ENCODE measurements at places on chromosomes 16 and 17.

DNA sequence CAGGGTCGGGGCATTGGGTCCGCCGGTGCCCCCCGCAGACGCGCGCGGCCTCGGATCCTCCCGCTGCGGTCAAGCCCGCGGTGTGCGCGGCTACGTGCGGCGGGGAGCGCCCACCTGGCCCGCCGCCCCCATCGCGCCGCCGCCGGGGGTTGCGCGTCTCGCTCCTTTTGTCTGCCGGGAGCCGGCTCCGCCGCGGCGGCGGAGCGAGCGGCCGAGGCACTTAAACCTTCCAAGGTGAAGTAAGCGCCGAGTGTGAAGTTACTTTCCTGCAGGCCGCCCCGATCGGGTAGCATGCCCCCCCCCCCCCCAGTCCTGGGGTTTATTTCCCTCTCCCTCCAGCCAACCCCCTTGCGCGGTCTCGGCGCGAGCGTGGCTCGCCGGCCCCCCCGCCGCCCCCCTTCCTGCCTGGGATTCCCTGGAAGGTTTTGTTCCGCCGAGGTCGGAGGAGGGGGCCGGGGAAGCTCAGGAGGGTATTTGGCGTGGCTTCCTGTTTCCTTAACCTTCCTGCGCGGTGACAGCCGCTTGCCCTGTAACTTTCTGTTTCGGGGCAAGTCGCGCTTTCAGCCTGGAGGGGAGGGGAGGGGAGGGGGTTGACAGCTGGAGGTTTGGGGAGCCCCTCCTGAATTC is 56.6 kb upstream of the GSE1 start:
- no peak for DNase-seq

GRCh38 chr16:9311303-9311954 is 220.0 kb downstream of the HAPSTR1 start:
- DNase-seq = no peak

GRCh38 chr17:49715717-49716279 is 8.0 kb upstream of the SLC35B1 start:
- no peak for DNase-seq

- DNase-seq = no peak
Observed at GRCh38 chr16:19242186-19242585, 43.3 kb upstream of the CLEC19A start.

DNA sequence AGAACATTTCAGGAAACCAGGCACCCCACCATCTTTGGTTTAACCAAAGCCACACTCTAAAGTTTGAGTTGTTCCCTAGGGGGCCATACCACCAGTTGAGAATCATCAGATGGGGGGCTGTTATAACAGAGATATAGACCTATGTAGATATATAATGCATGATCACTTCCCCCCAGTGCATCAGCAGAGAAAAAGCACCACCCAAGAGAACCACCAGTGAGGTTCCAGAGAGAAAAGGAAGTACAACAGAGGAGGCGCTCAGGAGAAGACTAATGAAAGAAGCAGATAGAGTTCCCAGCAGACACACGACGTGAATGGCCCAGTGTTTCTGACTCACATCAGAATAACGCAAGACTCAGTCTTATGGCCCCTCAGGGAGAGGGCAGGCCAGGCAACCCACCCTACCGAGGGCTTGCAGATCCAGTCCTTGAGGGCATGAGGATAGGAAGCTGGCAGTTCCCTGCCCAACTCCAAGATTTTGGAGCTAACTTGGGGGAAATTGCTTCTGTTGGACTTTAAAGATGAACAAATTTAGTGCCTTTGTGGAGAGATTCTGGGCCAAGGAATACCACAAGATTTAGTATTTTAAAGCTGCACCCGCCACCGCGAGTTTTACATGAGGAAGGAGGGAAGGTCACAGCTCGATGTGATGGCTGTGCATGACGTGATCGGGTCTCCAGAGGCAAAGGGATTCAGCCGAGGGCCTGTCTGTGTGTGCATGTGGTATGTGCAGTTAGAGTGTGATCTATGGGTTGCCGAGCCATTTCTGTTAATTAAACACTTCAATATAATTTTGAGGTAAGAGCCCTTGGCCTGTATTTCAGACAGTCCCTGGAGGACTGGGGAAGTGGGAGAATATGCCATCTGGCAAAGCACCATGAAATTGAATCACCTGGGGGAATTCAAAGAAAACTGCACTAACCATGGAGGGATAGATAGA is 53.1 kb downstream of the AIPL1 start:
- DNase-seq = no peak

DNA sequence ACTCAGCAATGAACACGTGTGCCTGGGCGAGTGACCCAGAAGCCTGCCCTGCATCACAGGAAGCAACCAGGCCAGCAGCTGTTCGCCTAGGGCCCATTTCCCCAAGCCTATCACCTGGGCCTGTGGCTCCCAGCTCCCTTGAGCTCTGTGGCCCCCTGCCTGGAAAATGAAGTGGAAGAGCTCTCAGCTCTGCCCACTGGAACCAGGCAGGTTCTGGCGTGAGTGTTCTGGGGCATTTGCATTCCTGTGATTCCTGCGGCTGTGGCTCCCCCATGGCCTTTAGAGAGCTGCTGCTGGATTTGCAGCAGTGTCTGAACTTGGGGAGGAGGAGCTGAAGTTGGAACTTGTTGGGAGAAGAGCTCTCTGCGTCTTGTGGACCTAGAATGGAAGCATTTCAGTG is 22.8 kb downstream of the PGS1 start:
- no peak for DNase-seq

GRCh38 chr16:67782567-67783352 is 23.6 kb downstream of the RANBP10 start:
- no peak for DNase-seq

GRCh38 chr16:12793120-12793864 is 10.4 kb downstream of the CPPED1 start:
- DNase-seq = no peak

- DNase-seq = no peak
Observed at GRCh38 chr16:66692341-66692740, 4.2 kb downstream of the CMTM4 start.

GRCh38 chr17:57566721-57567120 is 178.4 kb downstream of the CCDC182 start:
- DNase-seq = no peak

DNA sequence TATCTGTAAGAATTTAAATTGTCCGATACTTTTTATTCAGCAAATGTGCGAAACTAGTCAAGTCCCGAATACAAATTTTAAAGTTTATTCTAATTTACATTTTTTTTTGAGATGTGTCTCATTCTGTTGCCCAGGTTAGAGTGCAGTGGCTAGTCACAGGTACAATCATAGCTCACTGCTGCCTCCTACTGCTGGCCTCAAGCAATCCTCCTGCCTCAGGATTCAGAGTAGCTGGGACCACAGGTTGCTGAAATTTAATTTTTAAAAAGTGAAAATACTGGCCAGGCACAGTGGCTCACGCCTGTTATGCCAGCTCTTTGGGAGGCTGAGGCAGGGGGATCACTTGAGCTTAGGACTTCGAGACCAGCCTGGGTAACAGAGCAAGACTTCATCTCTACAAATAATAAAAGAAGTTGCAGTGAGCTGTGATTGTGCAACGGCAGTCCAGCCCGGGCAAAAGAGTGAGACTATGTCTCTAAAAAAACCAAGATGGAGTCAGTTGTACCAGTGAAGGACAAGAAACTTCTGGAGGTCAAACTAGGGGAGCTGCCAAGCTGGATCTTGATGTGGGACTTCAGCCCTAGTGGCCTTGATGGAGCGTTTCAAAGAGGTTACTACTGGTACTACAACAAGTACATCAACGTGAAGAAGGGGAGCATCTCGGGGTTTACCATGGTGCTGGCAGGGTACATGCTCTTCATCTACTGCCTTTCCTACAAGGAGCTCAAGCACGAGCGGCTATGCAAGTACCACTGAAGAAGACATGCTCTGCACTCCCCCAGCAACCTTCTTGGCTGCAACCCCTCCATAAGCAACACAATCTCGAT is 5.6 kb downstream of the POLG2 start:
- DNase-seq = no peak

DNA sequence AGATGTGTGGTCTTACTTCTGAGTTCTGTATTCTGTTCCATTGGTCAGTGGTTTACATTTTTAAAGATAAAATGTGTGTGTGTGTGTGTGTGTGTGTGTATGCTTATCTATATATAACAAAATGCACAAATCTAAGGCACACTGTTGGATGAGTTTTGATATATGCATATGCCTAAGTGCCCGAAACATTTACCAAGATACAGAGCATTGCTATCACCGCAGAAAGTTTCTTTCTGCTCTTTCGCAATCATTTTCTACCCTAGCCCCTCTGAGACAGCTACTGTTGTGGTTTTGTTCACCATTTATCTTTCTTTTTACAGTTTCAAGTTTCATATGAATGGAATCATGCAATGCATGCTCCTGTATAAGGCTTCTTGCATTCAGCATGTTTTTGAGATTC is 97.0 kb downstream of the MRTFB start:
- no peak for DNase-seq

DNA sequence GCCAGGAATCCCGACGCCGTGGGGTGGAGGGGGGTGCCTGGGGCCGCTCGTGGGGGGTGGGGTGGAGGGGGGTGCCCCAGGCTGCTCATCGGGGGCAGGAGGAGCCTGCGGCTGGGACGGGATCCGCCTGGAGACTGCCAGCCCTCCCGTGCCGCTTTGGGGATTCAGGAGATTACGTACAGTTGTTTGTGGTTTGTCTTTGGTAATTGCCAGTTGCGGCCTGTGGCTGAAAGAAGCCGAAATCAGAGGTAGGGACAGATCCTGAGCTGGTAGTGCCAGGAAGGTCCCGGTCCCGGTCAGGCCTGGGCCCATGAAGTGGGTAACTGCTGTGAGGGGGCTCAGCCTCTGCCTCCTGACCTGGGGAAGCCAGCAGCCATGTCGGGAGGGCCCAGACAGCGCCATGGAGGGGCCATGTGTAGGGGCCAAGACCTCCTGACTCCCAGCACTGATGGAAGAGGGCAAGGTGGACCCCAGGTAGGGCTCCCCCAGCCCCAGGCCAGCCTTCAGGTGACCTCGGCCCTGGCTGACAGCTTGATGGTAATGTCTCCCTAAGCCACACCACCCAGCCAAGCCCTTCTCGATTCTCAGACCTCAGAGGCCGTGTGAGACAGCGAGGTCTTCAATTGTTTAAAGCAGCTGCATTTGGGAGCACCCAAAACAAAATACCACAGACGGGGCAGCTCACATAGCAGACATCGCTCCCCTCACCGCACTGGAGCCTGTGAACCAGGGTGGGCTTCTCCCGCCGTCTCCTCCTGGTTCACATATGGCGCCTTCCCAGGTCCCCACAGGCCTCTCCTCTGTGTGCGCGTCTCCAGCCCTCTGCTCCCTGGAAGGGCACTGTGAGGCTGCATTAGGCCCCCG is 34.9 kb upstream of the SSTR5 start:
- DNase-seq = no peak

DNA sequence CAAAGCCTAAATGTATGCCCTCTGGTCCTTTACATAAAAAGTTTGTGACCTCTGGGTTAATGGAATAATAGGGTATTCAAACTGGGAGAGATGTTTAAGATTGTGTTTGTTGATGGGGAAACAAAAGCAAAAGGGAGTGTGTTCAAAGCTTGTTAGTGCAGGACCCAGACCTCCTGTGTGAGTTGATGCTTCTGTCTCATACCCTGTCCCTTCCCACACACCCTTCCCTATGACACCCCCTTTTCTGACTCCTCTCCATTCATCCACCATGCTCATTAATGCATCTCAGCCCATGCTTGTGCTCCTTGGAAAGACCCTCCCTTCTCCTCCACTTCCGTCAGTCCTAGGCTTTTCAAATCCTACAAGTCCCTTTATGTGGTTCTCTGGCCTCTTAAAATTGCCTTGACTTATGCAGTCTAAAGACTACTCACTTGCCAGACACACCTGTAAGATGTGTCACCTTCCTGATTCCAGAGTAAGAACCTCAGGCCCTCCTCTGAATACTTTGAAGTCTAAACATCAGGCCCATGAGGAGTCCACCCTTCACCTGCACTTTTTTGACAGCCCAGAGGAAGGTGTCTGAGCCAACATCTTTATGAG is 128.0 kb upstream of the CACNG5 start:
- DNase-seq = no peak

- DNase-seq = no peak
Observed at GRCh38 chr16:87489434-87490045, 3.3 kb downstream of the ZCCHC14 start.

DNA sequence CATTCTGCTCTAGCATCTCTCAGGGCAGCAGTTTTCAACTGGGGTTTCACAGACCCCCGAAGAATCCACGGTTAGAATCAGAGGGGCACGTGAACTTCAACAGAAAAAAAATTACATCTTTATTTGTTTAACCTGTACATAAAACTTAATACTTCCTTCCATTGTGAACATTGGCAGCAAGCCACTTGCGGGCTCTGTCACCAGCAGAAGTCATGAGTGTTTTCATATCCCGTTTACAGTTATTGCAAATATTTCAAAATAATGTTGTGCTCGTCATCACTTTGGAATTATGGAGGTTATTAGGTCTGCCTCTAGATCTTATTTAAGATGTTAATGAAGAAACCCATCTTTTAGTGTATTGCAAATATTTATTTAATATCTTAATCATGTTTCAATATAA is 109.8 kb downstream of the SDR42E1 start:
- DNase-seq = no peak

- no peak for DNase-seq
Observed at GRCh38 chr17:13491916-13492736, 109.6 kb downstream of the HS3ST3A1 start.

DNA sequence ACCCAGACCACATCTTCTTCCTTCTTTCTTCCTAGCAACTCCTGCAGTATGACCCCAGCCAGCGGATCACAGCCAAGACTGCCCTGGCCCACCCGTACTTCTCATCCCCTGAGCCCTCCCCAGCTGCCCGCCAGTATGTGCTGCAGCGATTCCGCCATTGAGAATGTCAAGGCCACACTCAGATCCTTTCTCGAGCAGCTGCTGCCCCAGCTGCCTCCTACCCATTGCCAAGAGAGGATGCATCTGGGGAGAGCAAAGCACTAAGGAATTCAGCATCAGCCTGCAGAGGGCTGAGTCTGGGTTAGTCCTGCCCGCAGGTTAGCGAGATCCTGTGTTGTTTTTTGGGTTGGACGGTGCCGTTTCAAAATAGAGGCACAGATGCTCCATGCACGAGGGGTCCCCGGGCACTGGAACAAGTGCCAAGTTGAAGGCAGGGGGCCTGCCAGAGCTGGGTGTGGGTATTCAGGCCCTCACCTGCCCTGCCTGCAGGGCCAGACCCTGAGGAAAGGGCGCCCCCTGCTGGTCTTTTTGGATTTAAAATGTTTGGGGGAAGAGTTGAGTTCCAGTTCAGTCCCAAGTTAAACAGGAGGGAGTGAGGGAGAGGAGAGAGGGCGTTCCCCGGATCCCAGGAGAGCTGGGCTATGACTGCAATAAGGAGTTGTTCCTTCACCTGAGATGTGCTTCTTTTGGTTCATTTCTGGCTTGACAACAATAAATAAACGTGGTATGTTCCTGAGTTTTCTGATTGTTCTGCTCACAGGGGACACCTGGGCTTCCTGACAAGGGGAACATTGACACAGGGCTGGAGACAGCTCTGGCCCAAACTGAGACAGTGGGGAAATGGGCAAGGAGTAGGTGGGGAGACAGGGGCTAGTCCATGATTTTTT is 4.9 kb downstream of the CDK3 start:
- peak; percentile 67 for DNase-seq

- DNase-seq = no peak
Observed at GRCh38 chr17:48818361-48818841, 1.4 kb upstream of the TTLL6 start.
